Femur (tissue), 1 donor: ENCODE measurements at places on chromosomes 11 and 22.

DNA sequence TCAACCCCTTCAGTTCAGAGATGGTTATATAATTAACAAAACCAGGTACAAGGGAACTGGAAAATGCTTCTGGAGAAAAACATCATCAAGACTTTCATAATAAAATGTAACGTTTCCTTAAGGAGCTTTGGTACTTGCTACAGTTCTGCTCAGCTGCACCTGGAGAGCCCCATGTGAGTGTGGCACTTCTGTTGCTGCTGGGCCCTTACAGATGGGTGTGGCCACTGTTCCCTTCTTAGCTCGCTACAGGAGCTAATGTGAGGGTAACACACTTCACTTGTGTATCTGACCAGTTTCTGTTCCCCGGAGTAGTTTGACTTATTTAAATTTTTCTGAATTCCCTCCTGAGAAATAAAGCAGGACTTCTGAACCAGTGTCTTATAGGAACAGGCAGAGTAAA is 4.0 kb downstream of the POU2AF3 start:
- no peak for DNase-seq

DNA sequence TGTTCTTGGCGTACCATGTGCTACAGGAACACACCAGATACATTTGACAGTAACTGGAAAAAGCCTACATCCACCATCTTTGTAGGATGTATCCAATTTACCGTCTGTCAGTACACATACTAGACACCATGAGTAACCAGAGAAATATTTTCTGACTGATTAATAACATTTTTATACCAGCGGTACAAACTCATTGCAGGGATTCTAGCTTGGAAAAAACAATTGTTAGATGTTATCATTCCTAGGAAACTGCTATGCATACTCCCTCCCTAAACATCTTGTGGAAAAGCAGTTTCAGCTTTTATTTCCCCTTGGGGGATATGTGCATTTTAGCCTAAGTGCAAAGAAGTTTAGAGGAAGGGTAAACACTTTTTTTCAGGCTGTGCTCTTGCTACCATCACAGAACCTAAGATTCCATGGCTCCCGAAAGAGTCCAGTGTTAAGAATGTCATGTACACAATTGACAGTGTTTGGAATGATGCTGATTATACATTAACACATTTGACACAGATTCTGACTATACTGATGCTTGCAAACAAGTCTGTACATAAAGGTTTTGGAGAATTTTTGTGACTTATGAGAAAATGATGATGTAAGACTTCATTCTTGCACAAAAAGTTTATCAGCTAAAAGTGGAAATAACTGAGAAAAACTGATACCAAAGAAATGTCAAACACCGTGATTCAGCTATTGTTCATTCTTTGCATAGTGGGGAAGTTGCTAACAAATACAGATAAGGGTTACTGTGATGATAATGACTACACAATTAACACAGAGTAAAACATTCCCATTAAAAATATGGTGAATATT is 23.7 kb downstream of the NCF4 start:
- no peak for DNase-seq

GRCh38 chr11:73233692-73234470 is 15.8 kb downstream of the P2RY2 start:
- DNase-seq: no peak

GRCh38 chr11:23099256-23099655 is 239.0 kb upstream of the CCDC179 start:
- DNase-seq: no peak
